AG09319 (cell line): ENCODE measurements at places on chromosomes 2 and 18.

DNA sequence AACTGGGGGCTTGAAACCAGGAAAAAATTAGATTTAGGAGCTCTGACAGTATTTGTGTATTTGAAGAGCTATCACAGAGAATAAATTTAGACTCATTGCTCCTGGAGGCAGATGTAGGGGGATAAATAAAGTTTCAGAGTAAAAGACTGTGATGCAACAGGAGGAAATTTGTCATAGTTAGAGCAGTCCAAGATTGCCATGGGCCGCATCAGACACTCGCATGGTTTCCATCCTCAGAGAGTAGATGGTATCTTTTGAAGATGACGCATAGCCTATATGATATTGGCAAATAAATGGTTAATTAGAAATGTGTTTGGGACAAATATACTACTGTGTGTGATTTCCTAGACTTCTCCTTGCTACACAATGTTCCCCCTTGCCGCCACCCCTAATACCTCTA is 170.5 kb downstream of the FTCDNL1 start:
- DNase-seq, result no peak

- DNase-seq, result no peak
Observed at GRCh38 chr2:241968417-241968816, 98.9 kb downstream of the RTP5 start.

DNA sequence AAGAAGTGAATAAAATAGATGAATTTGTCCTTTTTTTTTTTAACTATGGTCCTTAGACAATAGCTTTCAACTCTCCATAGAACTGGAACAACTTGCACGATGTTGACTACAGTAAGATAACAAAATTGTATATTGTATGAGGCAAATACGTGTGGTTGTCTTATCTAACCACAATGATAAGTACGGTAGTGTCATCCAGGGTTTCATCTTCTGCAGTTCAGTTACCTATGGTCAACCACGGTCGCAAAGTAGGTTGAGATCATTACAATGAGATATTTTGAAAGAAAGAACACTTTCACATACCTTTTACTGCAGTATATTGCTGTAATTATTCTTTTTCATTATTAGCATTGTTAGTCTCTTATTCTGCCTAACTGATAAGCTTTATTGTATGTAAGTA is 295.2 kb downstream of the PARD3B start:
- no peak for DNase-seq

- no peak for DNase-seq
Observed at GRCh38 chr2:166764216-166764615, 124.1 kb upstream of the XIRP2 start.

DNA sequence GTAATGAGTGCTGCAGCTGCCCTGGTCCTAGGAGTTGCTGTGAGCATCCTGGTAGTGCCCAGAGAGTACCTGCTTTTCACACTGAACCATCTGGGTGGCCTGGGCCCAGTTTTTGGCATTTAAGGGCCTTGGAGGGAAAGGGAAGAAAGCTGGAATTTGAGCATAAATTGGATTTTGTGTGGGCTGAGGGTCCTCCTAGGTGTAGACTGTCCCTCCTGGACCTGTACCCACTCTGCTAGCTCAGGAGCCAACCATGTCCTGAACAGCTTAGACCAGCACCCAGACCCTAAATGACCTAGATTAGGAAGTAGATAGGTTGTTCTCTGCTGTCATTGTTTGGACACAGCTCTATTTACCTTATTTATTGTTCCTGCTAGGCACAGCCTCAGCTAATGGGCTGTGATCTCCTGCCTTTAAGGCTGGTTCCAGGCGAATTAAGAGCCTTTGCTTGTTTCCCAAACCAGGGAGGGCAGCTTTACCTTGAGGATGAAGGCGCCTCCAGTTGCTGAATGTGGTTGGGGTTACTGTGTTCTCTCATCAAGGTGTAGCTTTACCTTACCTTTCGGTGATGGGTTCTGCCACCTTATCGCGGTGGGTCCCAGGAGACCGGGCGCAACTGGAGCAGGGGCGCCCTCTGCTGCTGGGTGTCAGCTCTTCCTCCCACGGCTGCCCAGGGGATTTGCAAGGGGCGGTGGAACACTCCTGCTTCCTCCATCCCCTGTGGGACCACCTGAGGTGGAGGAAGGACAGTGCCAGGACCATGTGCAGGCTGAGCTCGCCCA is 34.4 kb downstream of the ITGA6 start:
- DNase-seq, result no peak

DNA sequence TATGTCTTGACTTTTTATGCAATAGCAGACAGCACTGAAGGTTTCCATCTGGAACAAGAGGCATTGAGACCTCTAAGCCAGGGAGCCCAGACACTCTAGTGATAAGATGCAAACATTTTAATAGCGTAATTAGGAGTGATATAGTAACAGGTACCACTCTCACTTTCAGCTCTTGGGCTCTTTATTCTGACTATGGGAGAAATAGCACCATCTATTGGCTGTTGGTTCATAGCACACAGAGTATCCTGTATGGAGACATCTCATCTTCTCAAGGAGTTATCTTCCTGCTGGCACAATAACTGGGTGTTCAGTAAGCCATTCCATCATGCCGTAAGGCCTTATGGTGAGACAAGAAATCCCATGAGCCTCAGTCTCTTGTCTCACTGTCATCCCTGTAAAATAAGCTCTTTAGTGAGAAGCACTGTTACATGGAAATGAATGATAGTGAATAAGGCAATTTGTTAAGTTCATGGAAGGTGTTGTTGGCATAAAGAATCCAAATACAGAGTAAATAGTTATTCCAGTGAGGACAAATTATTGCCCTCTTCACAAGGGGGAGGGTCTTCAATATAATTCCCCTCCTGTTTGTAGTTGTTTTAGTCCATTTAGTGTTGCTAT is 48.3 kb downstream of the THUMPD2 start:
- DNase-seq, result no peak

DNA sequence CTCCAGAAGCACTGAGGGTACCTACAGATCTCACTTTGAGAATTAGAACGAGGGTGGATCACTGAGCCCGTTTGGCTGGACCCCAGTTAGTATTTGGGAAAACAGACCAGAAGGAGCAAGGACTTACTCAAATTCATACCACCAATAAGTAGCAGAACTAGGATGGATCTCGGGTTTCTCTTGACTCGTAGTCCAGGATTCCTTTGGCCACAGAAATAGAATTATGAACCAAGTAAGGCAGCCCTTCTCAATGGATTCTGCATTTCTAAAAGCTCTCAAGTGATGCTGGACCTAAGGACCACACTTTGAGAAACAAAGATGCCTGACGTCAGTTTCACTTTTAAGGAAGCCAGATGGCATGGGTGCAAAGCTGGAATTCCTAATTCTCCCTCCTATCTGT is 153.0 kb downstream of the KLHL29 start:
- DNase-seq, result no peak

GRCh38 chr2:56981554-56981953 is 797.8 kb downstream of the CCDC85A start:
- DNase-seq, result no peak

GRCh38 chr2:60926741-60927552 is 45.6 kb downstream of the REL start:
- no peak for DNase-seq

- no peak for DNase-seq
Observed at GRCh38 chr18:73479477-73479876, 611.7 kb upstream of the NETO1 start.

GRCh38 chr2:128446874-128447537 is 128.3 kb upstream of the HS6ST1 start:
- DNase-seq, result no peak

- DNase-seq, result no peak
Observed at GRCh38 chr2:20381457-20381856, 30.8 kb upstream of the PUM2 start.

GRCh38 chr2:235960716-235961640 is 207.2 kb downstream of the GBX2 start:
- no peak for DNase-seq

- no peak for DNase-seq
Observed at GRCh38 chr2:127811397-127812321, 688 bp upstream of the WDR33 start.

- no peak for DNase-seq
Observed at GRCh38 chr2:230600285-230600684, 112.4 kb upstream of the CAB39 start.
